Muscle of leg (tissue), 16 donors: ENCODE measurements at places on chromosomes 13 and 19. TPM values are rescaled to one million over a fixed set of nuclear protein-coding genes. Genes with fewer than 3 reads are reported as not detected.

Gene SWSAP1
- polyA plus RNA-seq = 1.6 TPM

DNA sequence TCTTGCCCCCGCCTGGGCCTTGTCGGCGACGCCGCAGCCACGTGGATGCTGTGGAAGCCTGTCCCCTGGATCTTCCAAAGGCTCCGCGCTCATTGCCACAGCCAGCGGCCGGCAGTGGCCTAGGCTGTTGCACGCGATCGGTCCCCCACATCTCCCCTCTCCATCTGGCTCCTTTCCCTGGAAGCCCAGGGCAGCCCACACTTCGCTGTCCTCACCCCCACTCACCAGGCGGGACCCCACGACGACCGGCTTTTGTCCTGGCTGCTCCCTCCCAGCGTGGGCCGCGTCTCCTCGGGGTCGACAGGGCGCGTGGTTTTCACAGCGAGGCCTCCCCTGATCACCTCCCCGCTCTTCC is 605 bp upstream of the TEX30 start:
- DNase-seq = no peak

- DNase-seq = peak; percentile 69
Observed at GRCh38 chr13:110116072-110116487, 190.9 kb downstream of the COL4A1 start.

- peak; percentile 38 for DNase-seq
Observed at GRCh38 chr13:87884884-87885283, 213.7 kb downstream of the SLITRK5 start.

GRCh38 chr13:24267801-24268200 is 41.6 kb upstream of the C1QTNF9 start:
- no peak for DNase-seq

DNA sequence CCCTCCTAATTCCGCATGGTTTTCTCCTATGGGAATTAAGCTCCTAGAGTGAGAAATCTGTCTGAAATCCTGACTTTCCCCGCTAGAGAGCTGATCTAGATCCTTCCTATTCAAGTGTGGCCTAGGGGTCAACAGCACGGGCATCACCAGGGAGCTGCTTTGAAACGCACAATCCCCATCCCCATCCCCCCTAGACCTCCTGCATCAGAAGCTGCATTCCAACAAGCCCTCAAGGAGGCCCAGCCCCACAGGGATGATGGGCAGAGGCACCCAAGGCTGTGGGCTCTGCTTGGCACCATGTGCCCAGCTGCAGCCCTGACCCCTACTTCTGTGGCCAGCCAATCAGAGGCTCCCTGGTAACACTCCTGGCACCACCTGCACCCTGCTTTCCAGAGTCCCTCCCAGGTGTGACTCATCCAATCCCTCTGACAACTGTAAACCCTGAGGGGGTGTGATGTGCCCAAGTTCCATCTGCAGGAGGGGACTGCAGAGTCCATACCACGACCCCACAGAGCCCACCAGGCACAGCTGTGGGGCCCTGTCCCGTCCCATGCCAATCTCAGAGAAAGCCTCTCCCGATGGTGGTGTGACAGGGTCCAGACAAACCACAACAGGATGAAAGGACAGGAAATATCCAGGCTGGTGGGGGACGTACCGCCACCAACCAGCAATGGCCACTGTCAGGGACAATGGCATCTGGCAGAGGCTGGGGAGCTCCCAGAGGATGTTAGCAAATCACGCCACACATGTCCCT is 19.8 kb upstream of the SLC35E1 start:
- no peak for DNase-seq
